NCI-H1930 (cell line): ENCODE measurements at places on chromosomes 4 and X.

GRCh38 chr4:98645527-98645926 is 12.9 kb downstream of the TSPAN5 start:
- no peak for DNase-seq

DNA sequence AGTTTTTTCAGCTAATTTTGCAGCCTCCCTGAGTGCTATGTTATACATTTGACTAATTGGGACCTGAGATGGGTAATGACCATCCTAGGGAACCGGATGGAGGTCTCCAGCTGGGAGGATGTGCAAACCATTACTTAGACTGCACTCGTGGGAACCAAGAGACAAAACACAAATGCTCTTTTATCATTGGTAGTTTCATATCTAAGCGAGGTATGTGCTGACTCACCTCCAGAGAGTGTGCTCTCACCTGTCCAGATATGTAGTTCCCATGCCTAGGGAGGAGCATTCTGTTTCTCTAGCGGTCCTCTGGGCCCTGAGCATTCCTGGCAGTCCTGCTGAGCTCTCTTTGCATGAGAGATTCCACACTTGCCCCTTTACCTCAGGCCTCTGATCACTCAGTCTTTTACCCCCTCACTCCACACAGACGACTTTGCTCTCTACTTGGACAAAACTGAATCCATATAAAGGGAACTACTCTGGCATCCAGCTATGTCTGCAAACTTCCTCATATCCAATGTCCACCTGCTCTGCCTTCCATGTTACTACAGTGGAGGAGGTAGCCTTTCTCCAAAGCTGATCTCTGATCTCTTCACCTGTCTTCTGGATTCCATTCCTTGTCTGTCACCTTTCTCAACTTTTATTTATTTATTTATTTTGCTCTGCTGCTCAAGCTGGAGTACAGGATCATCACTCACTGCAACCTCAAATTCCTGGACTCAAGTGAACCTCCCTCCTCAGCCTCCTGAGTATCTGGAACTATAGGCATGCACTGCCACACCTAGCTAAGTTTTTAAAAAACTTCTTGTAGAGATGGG is 88.4 kb downstream of the LRP2BP start:
- DNase-seq: no peak

- DNase-seq: no peak
Measured at GRCh38 chr4:155072417-155072816, 136.0 kb upstream of the NPY2R start.

GRCh38 chrX:23845351-23845817 is 62.4 kb downstream of the APOO start:
- no peak for DNase-seq
